ENCODE measurements at places on chromosomes 11 and 22.

DNA sequence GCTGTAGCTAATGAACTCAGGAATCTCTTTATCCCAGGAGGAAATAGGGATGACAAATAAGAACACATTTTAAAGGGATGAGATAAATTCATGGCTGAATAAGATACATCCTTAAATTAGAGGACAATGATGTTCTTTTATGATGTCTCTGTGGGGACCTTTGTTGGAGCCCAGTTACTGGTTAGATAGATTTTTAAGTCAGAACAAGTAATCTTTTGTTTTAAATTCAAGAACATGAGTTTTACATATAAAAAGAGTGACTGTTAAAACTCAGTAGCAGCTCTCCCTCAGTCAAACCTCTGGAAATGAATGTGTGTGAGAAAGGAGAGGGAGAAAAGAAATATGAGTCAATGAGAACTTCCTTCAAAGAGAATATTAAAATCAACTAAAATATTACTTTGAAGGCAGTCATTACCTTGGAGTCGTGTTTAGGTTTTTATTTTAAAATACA, 241.6 kb downstream of the SWAP70 start:
- DNase-seq = no peak

- no peak for DNase-seq
Measured at GRCh38 chr22:39466228-39467006, 9.6 kb downstream of the MGAT3 start.

DNA sequence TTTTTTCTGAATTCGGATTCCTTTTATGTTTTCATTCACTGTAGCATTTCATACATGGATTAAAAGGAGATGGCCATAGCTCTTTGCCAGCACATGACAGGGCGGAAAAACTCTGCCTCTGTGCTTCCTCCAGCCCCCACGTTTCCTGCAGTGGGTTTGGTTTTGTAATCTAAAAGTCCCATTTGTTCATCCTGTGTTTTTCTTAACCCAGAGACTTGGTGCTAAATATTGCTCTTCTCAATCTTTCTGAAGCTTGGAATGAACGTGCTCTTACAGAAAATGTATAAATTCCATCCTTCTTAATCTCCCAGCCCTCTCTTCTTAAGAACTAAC, 89.9 kb downstream of the PPP6R3 start:
- peak; percentile 28 for DNase-seq

DNA sequence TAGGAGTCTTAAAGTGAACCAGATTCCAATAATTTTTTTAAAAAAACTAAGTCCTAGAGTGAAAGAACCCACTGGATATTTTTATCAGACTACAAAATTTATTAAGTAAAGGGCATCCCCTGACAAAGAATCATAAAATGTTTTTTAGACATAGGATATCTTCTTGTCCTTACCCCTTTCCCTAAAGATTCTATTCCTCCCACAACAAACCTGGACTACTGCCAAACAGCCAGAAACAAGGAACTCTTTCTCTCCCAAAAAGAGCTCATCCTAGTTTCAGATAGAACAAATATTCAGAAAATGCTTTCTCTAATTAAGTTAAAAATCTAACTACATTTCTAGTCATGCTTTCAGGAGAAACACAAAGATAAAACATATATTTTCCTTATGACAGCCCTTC, 327.1 kb downstream of the FAM181B start:
- no peak for DNase-seq

DNA sequence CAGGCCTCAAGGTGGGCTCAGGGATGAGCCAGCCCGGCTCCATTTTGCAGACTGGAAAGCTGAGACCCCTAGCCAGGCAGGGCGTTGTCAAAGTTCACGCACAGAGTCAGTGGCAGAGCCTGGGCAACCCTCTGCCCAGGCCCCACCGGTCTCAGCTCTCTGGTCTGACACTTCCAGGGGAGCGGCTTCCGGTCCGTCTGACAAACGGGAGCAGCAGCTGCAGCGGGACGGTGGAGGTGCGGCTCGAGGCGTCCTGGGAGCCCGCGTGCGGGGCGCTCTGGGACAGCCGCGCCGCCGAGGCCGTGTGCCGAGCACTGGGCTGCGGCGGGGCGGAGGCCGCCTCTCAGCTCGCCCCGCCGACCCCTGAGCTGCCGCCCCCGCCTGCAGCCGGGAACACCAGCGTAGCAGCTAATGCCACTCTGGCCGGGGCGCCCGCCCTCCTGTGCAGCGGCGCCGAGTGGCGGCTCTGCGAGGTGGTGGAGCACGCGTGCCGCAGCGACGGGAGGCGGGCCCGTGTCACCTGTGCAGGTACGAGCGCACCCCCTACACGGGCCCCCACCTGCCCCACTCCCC, 36.0 kb downstream of the CD6 start:
- no peak for DNase-seq

GRCh38 chr11:17185938-17186337, 21.8 kb downstream of the PIK3C2A start:
- no peak for DNase-seq

DNA sequence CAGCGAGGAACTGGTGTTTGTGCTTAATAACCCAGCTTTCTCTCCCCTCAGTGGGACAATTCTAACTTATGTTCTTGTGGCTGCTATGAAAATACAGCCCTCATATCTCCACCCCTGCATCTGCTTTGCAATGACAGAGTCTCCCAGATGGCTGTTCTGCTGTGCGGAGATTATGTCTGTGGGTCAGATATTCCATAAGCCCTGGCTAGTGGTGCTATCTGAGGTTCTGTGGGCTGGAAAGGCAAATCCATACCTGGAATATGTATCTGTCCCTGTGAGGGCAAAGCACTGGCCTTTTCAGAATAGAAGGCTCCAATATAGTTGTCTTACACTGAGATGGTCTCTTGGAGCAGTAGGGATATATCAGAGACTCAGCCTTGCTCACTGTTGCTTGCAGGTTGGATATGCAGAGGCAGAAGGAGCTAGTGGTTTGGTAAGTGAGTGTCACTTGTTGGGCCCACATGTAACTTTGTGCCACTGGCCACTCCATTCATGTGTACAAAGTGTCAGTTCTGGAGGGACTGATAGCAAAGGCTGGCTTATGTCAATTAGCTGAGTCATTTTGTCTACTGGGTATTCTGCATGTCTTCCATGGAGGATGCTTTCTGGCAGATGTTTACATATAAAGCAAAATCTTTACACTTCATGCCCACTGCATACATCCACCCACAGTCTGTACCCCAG, 246.6 kb downstream of the FAM76B start:
- DNase-seq = no peak

GRCh38 chr11:48074425-48075181, 94.2 kb downstream of the PTPRJ start:
- DNase-seq = no peak

DNA sequence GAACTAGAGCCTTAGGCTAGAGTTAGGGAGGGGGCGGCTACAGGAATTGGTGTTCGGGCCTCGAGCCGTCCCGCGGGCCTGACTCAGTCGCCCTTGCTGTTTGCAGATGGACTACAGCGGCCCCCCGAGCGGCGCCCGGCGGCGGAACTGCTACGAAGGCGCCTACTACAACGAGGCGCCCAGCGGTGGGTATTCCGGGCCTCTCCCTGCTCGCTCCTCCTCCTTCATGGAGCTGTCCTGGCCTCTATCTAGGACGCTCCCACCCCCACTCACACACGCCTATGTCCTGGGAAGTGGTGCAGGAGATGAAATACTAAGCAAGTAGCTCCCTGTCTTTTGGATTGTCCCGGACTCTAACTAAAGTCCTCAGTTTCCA, 1.4 kb downstream of the MYOD1 start:
- no peak for DNase-seq

DNA sequence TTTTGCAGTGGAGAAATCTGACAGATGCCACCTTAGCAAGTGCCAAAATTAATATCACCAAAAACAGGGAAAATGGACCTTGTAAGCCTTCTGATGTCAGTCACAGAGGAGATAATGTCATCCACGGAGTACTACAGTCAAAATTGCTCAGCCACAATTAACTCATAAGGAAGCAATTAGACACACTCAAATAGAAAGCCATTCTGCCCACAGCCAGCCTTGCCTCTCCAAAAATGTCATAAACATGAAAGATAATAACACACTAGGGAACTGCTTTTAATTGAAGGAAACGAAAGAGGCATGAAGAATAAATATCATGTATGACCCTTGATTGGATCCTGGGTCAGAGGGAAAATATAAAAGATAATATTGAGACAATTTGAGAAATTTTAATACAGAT, 505.6 kb upstream of the API5 start:
- DNase-seq = no peak

- DNase-seq = no peak
Measured at GRCh38 chr11:107413352-107413751, 44.3 kb downstream of the CWF19L2 start.

DNA sequence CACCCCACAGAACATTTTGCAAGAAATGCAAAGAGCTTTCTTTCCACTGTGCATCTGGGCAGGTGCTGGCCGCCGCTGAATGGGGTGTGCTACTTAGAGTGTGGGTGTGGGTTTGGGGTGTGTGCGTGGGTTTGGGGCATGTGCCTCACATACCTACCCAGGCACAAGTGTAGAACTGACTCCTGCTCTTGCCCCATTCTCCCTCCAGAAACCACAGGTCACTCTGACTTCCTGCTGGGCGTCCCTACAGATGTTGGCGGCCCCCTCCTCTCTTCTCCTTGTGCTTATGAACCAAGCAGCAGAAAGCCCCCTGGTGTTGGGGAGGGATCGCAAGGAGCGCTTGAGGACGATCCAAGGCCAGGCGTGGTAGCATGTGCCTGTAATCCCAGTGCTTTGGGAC, 63.9 kb downstream of the GRIK4 start:
- DNase-seq = no peak

DNA sequence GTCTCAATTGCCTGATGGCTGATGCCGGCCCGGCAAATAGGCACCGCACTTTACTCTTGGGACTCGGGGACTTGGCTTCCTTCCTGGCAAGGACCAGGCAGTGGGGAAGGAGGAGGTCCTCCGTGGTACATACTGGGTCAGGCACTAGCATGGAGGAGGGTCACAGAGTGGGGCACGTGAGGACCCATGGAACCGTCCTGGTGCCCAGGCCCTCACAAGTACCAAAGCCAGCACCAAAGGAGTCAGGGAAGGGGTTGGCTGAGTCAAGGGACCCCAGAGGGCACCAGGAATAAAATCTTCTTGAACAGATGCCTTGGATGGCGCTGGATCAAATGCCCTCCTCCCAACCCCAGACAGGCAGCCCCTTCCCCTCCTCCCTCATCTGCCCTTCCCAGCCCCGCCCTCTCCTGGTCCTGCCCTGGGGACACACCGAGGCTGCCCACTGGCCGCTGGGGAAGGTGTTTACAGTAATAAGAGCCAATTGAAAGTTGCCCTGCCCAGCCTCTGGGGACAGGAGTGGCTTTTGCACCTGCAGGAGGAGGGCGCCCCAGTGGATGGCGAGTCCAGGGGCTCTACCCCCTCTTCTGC, 5.6 kb upstream of the CARNS1 start:
- DNase-seq = no peak

GRCh38 chr11:84261707-84262106, 975.5 kb upstream of the CCDC90B start:
- no peak for DNase-seq

- DNase-seq = no peak
Measured at GRCh38 chr11:58301576-58301975, 33.5 kb upstream of the OR10W1 start.

DNA sequence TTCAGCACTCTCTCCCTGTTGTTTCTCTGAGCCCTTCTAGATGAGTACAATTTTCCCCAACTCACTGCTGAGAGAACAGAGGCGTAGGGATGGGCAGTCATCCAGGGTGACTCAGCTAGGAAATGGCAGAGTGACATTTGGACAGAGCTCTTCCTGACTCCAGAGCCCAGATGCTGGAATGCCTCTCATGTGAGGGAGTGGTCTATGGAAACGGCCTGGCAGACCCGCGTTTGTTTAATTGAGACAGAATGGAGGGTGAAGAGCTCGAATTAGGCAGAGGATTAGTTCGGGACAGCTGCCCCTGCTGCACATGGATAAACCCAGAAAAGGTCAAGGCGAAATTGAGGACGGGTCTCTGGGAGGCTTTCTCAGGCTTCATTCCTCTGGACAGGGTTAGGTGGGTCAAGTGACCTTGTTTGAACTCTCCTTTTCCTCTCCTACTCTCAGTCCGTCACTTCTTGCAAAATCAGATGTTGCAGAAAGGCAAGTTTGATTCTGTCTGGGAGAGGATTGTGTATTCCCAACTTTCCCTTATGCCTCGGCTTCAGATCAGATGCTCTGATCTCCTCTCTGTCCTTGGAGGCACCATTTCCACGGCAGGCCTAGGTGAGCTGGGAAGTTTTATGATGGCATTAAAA, 7.6 kb upstream of the LMO2 start:
- no peak for DNase-seq

- no peak for DNase-seq
Measured at GRCh38 chr11:47765086-47765485, 2.1 kb downstream of the FNBP4 start.

DNA sequence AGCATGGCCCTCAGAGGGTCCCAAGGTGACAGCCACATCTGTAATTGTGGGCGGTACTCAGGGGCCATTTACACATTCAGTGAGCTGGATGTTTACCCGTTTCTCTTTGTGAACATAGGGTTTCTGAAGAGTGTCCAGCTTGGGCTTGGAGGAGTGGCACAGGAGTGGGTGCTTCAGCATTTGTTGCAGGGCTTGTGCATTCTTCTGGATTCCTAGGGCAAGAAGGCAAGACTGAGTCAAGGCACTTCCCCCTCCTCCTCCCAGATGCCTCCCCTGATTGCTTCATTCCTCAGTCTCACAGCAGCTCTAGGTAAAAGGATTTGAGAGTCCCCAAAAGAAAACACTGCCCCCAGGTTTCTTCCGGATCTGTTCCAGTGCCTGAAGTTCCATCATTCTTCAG, 95.4 kb downstream of the RNF169 start:
- DNase-seq = no peak

GRCh38 chr22:41367039-41367679, 14.6 kb upstream of the TEF start:
- no peak for DNase-seq

GRCh38 chr11:131486100-131486499, 115.7 kb downstream of the NTM start:
- DNase-seq = no peak
